ENCODE measurements at places on chromosomes 7 and 10.

DNA sequence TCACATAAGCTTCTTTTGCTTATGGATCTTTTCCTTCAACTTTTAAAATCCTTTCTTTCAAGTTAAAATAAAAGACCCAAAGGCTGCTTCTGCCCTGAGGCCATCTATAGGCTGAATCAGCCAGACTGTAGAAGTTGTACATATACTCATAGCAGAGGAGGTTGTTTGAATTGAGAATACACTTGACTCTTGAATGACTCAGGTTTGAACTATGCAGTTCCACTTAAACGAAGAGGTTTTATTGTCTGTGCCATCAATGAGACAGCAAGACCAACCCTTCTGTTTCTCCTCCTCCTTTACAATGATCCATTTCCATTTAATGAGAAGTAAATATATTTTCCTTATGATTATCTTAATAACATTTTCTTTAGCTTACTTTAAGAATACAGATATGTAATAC lies 5.8 kb downstream of the ZNF365 start:
- DNase-seq, result no peak

- no peak for DNase-seq
These were observed 1.1 kb downstream of the SP4 start for GRCh38 chr7:21429021-21429420.

GRCh38 chr10:26997610-26998009 lies 102.7 kb downstream of the ANKRD26 start:
- DNase-seq, result no peak

DNA sequence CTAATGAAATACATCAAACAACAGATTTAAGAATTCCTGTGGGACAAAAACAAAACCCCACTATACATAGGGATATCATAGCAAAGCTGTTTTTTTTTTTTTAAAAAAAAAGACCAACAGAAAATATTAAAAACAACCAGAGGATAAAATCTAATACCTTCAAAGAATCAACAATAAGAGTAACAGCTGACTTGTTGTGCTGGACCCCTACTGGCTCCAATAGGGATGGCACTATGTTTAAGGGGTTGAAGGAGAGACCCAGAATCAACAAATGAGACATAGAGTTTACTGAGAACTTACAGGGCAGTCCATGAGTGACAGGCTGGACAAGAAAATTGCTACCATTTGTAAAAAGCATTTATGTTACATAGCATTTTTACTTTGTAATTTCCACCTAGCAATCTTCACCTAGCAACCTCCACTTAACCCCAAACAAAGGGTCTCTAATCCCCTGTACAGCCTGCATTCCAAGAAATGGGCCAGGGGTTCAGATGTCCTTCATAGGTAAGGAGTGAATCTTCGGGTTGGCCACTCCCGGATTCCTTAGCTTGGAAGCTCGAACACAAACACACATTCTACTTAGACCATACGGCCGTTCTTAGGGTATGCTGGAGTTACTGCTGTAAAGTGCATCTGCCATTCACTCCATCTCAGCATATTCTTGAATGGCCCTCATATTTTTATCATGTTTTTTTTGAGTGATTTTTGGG lies 25.8 kb downstream of the ASZ1 start:
- no peak for DNase-seq

- DNase-seq, result no peak
These were observed 204.6 kb upstream of the AGR3 start for GRCh38 chr7:17086403-17086802.

- DNase-seq, result no peak
These were observed 11.4 kb downstream of the ATG9B start for GRCh38 chr7:151012911-151013347.

- no peak for DNase-seq
These were observed 5.3 kb downstream of the ATXN7L1 start for GRCh38 chr7:105871142-105871541.

GRCh38 chr7:138713191-138713590 lies 12.0 kb upstream of the SVOPL start:
- no peak for DNase-seq

DNA sequence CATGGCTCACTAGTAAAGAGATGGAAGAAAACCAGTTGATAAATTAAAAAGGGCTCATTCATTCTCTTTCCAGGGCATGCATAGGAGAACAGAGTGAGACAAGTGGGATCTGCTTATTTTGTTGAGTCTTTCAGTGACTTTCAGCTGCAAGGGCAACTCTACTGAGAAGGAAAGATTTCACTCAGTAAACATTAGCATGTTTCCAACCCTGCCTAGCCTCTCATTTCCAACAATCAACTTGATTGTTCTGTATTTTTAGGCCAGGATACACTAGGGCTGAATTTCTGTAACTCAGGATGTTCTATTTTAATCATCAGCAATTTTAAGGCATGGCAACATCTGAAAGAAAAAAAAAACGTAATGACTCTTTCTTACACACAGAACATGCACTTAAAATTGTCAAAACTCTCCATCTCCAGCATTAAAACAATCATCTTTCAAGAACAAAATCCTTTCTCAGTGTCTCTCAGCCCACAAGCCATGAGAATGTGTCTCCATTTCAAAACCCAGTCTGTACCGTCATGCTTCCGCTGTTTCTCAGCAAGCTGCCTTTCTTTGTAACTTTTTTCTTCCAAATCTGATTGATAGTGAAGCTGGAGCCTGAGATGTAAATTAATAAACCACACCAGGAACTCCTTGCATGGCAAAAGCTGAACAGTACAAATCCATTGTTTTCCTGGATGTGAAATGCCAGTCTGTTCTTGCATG lies 147.2 kb upstream of the KLF14 start:
- DNase-seq, result no peak

DNA sequence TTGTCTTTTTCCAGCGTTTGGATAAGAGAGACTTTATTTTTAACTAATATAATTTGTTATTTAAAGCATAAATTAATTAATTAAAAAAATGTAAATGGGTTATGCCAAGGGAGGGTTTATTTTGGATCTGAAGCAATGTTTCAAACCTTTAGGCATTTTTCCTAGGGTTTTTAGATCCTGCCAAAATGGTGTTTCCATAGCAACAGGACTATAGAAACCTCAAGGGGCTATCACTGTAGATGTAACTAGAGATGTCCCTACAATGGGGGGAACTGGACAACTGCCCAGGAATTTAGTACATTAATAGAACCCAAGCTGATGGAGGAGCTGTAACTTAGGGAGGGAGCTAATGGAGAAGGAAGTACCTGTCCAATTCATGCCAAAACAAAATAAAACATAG lies 57.3 kb downstream of the SLC39A12 start:
- no peak for DNase-seq

DNA sequence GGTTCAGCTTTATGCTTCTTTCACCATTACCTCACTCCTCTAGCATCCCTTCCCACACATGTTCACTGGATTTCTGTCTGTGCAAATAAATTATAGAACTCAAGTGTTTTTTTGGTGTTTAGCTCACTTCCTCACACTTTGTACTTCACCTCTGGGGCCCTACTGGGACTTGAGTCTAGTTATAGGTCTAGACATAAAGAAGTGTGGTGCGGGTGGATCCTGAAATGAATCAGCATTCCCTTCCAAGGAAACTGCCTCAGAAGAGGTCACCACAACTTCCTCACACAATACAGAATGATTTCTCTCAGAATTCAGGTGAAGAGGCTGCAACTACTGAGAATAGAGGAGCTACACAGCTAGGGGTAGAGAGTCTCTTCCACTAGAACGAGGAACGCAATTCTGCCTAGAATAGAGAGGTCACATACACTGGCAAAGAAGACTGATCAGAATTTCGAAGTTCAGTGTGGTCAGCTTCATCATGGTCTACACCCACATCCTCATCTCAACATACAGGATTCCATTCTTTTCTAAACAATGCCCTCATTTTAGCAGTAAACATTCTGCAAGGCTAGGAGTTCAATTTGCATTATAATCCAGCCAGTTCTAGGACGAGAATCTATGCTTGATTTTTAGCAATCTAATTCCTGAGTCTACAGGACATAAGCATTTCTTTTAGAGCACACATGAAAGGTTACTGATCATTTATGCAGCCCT lies 938.7 kb upstream of the PHF14 start:
- DNase-seq, result no peak

DNA sequence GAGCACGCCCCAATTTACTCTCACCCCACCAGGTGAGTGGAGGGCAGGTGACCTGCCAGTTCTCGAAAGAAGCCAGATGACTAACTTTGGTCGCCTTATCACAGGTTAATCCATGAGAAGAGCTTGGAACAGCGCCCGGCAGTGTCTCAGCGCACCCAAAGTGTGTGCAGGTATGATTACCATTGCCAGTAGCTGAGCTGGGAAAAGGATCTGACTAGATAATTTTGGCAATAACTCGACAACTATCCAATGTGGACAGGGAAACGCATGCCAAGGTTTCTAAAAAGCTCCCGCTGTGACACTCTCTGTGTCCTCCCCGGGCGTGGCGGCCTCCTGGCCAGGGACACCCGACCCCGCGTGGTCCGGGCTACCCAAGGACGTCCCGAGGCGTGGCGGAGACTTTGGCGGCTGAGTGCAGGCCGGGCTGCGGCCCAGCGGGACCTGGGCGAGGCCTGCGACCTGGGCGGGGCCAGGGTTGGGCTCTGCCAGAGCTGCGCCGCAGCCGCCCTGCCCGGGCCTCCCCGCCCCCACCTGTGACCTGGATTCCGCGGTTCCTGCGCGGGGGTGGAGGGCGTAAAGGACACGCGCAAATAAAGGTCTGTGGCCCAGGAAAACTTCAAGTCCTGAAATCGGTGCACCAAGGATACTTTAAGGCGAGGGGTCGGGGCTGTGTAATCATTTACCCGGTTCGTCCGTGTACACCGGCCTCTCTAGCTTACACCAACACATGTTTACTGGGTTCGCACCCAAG lies 13.7 kb upstream of the WAPL start:
- no peak for DNase-seq

DNA sequence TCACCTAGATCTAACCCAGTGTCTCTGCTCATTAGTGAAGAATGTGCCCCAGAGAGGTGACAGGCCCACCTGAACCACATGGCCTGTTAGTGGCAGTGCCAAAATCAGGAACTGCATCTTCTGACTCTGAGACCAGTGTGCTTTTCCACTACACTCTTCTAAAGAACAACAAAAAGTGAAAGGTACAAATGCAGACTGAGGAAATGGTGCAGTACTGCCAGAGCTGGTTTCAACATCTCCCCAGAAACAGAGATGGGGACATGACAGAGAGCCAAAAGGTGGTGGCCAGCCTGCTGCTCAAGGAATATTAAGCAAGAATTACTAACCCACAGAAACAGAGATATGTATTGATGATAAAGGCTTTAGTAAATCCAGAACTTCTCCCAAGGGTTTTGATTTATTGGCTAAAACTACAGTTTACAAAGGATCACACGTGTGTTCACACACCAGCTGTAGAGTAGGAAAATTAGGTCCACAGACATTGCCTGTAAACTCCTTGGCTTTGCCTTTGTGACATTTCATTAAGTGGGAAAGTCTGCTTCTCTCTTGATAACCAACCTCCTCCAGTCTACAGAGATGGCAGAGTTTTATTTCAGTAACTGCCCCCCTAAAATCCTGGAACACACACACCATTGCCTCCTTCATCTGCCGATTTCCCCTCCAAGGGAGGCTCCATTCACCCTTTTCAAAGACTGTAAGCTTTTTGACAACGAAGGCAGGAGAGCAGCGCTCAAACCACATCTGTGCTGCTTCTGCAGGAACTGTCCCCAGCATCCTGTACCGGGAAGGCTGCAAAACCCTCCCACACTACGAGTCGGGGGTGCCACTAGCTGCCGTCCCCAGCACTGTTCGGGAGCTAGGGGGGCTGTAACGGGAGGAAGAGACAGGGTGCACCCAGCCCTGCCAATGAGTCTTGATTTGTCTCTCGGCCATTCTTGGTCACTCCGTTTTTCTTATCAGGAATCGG lies 29.8 kb downstream of the GSDME start:
- DNase-seq, result no peak

GRCh38 chr7:35491233-35491632 lies 203.7 kb downstream of the HERPUD2 start:
- no peak for DNase-seq

- no peak for DNase-seq
These were observed at the start of gene GJC3 for GRCh38 chr7:99928994-99929729. TSS of gene GJC3 (minus strand) at chr7:99929620. CDS start at chr7:99929620, 0 bp downstream.

GRCh38 chr7:147571436-147572185 lies 1019.0 kb upstream of the C7orf33 start:
- no peak for DNase-seq

DNA sequence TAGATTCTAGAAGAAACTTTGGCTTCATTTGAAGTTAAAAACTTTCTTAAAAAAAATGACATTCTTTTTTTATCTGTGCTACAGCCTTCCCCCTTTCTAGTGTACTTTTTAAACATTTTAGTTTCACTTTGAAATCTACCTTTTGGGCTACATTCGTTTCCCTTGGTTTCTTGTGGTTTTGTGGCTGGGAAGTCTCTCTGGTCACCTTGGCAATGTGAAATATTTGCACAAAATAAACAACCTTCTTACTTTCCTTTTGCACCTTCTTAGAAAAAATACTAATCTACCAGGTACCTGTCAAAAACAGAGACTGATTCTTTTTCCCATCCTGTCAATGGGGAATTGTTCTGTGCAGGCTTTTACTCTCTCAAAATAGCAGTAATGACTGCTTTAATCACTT lies 350.2 kb downstream of the GATA3 start:
- no peak for DNase-seq

DNA sequence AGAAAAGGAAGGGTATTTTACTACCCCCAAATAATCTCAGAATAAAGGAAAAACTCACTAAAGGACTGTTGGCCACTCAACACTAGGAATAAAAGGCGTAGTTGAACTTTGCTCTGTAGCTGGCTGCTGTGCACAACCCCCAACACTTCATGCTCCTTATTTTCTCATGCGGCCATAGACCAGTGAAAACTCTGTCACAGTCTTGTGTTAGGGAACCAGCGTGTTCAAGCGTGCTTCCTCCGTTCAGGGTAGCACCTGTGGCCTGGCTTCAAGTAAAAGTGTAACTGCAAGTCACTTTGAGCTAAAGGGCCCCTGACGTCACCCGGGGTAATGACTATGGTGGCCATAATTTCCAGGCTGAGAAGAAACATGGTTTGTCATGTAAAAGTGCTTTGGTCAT lies 27.0 kb downstream of the BLNK start:
- no peak for DNase-seq

GRCh38 chr7:114856625-114857024 lies 65.3 kb upstream of the MDFIC start:
- no peak for DNase-seq

- no peak for DNase-seq
These were observed 387.3 kb downstream of the HPSE2 start for GRCh38 chr10:98848361-98848760.

GRCh38 chr7:38671911-38672905 lies 41.0 kb upstream of the AMPH start:
- DNase-seq, result no peak

- DNase-seq, result no peak
These were observed 473.9 kb upstream of the FZD8 start for GRCh38 chr10:36116040-36116439.

DNA sequence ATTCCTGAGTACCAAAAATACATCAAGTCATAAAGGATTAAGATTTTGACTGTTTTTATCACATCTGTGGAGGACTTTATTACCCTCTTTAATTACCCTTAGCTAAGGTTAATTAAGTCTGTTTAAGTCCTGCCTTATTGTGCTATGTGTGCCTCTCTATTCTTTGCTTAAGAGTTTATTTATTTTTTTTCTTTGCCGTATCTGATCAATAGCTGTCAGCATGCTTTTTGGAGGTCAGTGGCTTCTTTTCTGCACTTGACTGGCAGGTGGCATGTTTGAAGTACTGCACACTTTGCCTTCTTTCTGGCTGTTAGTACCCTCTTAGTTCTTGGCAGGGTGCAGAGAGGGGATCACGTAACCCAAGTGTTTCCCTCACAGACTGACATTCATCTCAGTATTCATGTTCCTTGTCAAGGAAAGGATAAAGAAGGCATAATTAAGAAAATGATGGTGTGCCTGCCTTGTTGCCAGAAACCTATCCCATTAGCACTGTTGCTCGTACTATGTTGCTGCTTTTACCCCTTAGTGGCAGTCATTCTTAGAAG lies 225.8 kb downstream of the EXOC4 start:
- no peak for DNase-seq

GRCh38 chr7:106795877-106796231 lies 69.2 kb upstream of the PIK3CG start:
- DNase-seq, result no peak

Data from stimulated activated CD8-positive, alpha-beta memory T cell treated with anti-CD3 and anti-CD28 coated beads, Interleukin-15, amount 100 ng/mL, for 24 hours (primary cell).